ENCODE measurements at places on chromosomes 6 and 20. TPM values are rescaled to one million over a fixed set of nuclear protein-coding genes. Genes with fewer than 3 reads are reported as not detected.

The WFDC10A gene
- not detected for total RNA-seq

The SLC35D3 gene
- total RNA-seq = not detected

The HFE gene
- total RNA-seq = 3.5 TPM

The COL20A1 gene
- not detected for total RNA-seq

The GPR63 gene
- under 0.01 TPM for total RNA-seq

The RNF182 gene
- 0.09 TPM for total RNA-seq

The C6orf58 gene
- 0.11 TPM for total RNA-seq

The LAMA5 gene
- 7.9 TPM for total RNA-seq

The PFDN6 gene
- 30.2 TPM for total RNA-seq

The OR2B6 gene
- not detected for total RNA-seq

The GABRR1 gene
- total RNA-seq = not detected

The C20orf96 gene
- 2.2 TPM for total RNA-seq

The SGK2 gene
- 0.43 TPM for total RNA-seq

The EDN1 gene
- 88.5 TPM for total RNA-seq

The SSTR4 gene
- not detected for total RNA-seq

The TAAR8 gene
- not detected for total RNA-seq

The BNIP5 gene
- total RNA-seq = not detected

The MYT1 gene
- total RNA-seq = 0.09 TPM

The BMP6 gene
- total RNA-seq = 143 TPM

All from dermis lymphatic vessel endothelial cell (primary cell).